HCEC 1CT (cell line): ENCODE measurements at places on chromosomes 11 and 22.

GRCh38 chr11:23990346-23991164 is 506.3 kb upstream of the LUZP2 start:
- DNase-seq, result no peak

DNA sequence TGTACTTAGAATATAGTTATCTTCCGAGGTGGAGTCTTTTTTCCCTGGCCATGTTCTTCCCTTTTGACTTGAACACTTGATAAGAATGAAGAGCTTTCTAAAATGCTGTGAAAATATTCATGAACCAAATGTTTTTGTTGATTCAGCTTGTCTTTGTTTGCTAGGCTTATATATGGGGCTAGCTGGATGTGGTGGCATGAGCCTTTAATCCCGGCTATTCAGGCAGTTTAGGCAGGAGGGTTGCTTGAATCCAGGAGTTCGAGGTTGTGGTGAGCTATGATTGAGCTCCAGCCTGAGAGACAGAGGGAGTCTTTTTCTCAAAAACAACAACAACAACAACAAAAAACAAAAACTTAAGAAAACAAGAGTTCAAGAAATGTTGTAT is 23.1 kb downstream of the CBL start:
- DNase-seq, result no peak

GRCh38 chr11:9004183-9004926 is 554 bp upstream of the NRIP3 start:
- DNase-seq, result no peak

GRCh38 chr11:79906164-79906563 is 465.3 kb upstream of the TENM4 start:
- DNase-seq, result no peak

GRCh38 chr22:30205281-30206115 is 41.1 kb downstream of the LIF start:
- peak; percentile 95 for DNase-seq

DNA sequence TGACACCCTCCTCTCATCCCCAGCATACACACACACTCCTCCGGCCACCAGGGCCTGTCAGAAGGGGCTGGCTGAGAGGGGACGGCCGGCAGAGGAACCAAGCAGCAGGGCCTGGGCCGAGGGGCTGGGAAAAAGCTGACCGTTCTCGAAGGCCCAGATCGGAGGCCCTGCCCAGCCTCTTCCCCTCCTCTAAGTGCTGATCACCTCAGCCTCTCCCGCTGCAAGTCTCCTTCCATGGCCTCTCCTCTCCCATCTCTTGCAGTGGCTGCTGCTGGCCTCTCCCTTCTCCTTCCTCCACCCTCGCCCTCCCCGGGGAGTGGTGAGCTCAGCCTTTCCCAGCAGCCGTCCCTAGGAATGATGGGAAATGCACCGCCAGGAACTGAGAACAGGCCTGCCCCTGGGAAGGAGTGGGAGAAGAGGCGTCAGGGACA is 39.6 kb downstream of the ARRB1 start:
- no peak for DNase-seq
